ENCODE measurements at places on chromosomes 7 and 10. TPM values are rescaled to one million over a fixed set of nuclear protein-coding genes. Genes with fewer than 3 reads are reported as not detected.

MEOX2 gene
- total RNA-seq = not detected

CYP2C8 gene
- 5.8 TPM for total RNA-seq

CFAP69 gene
- 4.8 TPM for total RNA-seq

CCDC172 gene
- total RNA-seq = not detected

Data from mesothelial cell of epicardium (in vitro differentiated cells).